ENCODE measurements at places on chromosomes 4 and X.

DNA sequence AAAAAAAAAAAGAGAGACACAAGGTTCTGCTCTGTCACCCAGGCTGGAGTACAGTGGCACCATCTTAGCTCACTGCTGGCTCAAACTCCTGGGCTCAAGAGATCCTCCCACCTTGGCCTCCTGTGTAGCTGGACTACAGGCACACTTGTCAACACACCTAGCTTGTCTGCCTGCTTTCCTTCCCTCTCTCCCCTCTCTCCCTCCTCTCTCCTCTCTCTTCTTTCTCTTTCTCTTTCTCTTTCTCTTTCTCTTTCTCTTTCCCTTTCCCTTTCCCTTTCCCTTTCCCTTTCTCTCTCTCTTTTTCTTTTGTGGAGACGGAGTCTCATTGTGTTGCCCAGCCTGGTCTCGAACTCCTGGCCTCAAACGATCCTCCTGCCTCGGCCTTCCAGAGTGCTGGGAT is 132.1 kb downstream of the DIPK2B start:
- H3K27ac ChIP-seq, result peak overlapping the region; percentile 95
- peaks cover 12% of the 10 kb centered on the region for H3K36me3 ChIP-seq
- H3K4me1 ChIP-seq, result peaks cover 47% of the 10 kb centered on the region
- peak overlapping the region; percentile 9 for H3K4me3 ChIP-seq

DNA sequence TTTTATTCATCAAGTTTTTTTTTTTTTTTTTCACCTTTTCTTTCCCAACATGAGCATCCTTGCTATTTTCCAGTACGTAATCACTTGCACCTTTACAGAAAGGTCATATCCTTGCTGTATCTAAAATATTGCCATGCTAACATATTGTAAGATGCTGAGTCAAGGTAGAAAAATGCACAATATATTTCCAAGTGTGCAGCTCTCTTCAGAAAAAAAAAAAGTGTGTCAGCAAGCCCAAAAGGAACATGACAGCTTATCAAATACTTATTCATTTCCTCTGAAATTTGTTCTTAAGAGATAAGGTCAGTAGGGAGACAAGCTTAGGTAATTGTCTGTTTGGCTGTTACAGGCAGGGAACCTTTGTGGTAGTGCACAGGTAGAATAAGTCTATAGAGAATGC is 27.0 kb downstream of the SH2D1A start:
- no peak for DNase-seq
- H3K4me1 ChIP-seq, result peaks cover 16% of the 10 kb centered on the region
- no peaks in the 10 kb centered on the region for H3K27me3 ChIP-seq
- peaks cover 53% of the 10 kb centered on the region for H3K36me3 ChIP-seq
- H3K27ac ChIP-seq, result no peak overlapping the region
- no peak overlapping the region for H3K4me3 ChIP-seq

- no peaks in the 10 kb centered on the region for H3K4me1 ChIP-seq
- DNase-seq, result no peak
- H3K27ac ChIP-seq, result no peak overlapping the region
- H3K27me3 ChIP-seq, result no peaks in the 10 kb centered on the region
- no peaks in the 10 kb centered on the region for H3K36me3 ChIP-seq
Observed at GRCh38 chr4:65007841-65008439, 598.7 kb upstream of the TECRL start.

DNA sequence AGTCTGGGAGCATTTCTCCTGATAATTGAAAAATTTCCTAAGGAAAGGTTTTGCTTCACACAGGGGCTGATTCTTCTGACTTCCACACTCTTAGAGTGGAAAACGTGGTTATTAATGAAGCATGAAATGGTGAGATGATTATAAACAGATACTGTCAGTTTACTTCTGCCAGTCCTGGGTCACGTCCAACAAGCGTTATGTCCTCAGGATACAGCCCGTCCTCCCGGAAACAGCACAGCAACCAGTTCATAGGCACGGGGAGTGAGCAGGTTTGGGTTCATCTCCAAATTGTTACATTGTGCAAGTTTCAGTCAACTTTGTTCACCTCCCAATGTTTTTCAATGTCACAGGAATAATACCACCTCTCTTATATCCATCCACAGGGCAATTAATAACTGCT is 98.8 kb downstream of the NPNT start:
- H3K4me1 ChIP-seq, result no peaks in the 10 kb centered on the region
- DNase-seq, result no peak
- no peak overlapping the region for H3K27ac ChIP-seq
- no peak overlapping the region for H3K4me3 ChIP-seq
- H3K27me3 ChIP-seq, result peaks cover 6% of the 10 kb centered on the region
- H3K36me3 ChIP-seq, result no peaks in the 10 kb centered on the region

DNA sequence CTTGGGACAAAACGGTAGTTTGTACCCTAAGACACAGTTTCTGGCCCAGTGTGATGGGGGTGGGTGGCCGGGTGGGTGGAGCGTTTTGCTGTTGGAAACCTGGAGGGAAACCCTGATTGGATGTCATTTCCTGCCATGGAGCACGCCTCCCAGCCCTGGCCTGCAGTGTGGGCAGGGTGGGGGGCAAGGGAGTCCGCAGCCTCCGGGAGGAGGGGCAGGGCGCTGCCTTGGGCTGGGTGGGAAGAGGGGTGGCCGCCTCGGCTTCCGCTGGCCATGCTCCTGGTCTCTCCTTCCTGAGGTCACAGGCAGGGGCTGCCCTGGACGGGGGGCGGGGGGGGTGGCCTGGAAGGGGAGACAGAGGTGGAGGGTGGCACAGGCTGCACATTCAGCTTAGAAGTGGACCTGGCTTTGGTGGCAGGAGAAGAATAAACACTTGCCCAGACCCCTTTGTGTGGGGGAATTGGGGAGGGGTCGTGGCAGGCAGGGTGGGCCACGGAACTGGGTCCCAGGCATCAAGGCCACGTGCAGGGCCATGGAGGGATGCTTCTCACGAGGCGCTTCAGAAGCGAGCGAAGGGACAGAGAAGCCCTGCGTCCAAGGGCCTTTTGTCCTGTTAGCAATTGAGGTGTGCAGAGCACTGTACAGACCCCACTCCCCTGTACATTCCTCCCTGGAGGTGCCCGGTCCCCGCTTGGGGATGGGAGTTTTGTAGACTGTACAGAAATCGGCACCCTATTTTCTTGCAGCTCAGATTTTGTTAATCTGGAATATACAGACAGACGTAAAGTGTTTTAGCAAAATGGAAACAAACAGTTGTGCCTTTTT is 6.2 kb downstream of the NAT8L start:
- no peak overlapping the region for H3K27ac ChIP-seq
- H3K4me1 ChIP-seq, result peaks cover 4% of the 10 kb centered on the region
- DNase-seq, result no peak
- no peaks in the 10 kb centered on the region for H3K36me3 ChIP-seq
- no peak overlapping the region for H3K4me3 ChIP-seq
- H3K27me3 ChIP-seq, result peaks cover 1% of the 10 kb centered on the region

- H3K27me3 ChIP-seq, result no peaks in the 10 kb centered on the region
- no peak overlapping the region for H3K4me3 ChIP-seq
- no peak for DNase-seq
- H3K36me3 ChIP-seq, result no peaks in the 10 kb centered on the region
- H3K27ac ChIP-seq, result no peak overlapping the region
Observed at GRCh38 chrX:88325634-88326033, 421.4 kb upstream of the CPXCR1 start.

DNA sequence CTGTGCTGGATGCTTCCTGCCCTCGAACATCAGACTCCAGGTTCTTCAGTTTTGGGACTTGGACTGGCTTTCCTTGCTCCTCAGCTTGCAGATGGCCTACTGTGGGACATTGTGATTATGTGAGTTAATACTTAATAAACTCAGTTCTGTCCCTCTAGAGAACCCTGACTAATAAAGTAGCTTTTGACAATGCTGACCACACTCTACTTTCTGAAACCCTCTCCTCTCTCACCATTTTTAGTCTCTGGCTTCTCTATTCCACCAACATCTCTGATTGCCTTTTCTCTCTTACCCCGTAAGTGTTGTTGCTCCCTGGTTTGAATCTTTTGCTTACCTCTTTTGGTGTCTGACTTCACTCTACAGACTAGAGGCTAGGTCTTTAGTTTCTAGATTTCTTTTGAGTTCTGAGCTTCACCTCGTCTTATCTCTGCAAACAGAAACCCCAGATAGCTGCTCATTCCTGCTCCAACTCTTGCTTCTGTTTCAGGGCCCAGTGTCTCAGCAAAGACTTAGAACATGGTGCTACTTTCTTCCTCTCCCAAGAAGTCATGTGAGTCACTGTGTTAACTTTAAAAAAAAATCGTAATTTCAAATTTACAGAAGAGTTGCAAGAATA is 11.4 kb downstream of the TMSB4X start:
- H3K4me1 ChIP-seq, result peaks cover 64% of the 10 kb centered on the region
- no peaks in the 10 kb centered on the region for H3K36me3 ChIP-seq
- peak overlapping the region; percentile 99 for H3K27ac ChIP-seq

- no peak overlapping the region for H3K4me3 ChIP-seq
- no peaks in the 10 kb centered on the region for H3K4me1 ChIP-seq
- H3K27ac ChIP-seq, result no peak overlapping the region
- no peak for DNase-seq
- H3K36me3 ChIP-seq, result no peaks in the 10 kb centered on the region
- H3K27me3 ChIP-seq, result peaks cover 6% of the 10 kb centered on the region
Observed at GRCh38 chr4:146132445-146132844, 43.1 kb upstream of the LSM6 start.

DNA sequence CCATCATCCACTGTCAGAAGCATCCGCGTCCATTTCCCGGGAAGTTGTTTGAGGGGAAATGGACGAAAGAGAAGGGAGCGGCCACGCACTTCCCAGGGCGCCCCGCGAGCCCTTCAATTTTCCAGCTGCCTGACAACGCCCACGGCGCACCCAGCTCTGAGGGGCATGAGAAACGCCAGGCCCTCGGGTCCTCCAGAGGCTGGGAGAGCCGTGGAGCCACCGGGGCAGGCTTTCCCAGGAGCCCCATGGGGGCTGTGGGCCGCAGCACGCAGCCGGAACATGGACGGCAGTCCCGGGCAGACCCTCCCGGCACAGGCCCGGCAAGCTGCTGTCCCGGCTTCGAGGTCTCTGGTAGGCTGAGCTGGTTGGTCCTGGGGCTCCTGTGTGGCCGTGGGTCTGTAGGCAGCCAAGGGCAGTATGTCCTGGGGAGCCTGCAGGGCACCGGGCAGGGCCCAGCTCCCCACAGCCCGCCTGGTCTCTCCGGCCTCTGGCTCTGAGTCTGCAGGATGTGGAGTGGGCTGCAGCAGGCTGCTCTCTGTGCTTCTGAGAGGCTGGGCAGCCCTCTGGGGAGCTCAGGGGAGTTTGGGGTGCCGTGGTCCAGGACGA is 115.2 kb downstream of the FAM53A start:
- no peaks in the 10 kb centered on the region for H3K36me3 ChIP-seq
- no peak overlapping the region for H3K4me3 ChIP-seq
- no peak for DNase-seq
- H3K27ac ChIP-seq, result no peak overlapping the region

DNA sequence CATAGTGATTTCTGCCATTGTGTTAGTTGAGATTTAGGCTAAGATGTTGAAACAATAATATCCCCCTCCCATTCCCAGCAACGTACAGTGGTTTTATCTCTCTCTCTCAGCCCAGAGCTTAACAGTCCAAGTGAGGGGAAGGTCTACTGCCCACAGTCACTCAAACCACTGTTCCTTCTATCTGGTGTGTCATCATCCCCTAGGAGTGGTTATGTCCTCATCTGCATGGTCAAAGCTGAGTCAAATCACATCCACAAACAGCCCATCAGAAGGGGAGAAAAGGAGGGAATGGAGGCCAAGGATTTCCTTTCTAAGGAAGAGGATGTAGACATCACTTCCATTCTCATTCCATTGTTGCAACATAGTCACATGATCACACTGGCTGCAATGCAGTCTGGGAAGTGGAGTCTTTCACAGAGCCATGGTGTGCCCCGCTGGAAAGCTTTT is 42.8 kb upstream of the CHRNA9 start:
- DNase-seq, result no peak
- H3K27ac ChIP-seq, result peak overlapping the region; percentile 54
- no peaks in the 10 kb centered on the region for H3K27me3 ChIP-seq
- H3K4me1 ChIP-seq, result peaks cover 65% of the 10 kb centered on the region
- no peaks in the 10 kb centered on the region for H3K36me3 ChIP-seq

GRCh38 chr4:112002248-112002661 is 143.0 kb upstream of the FAM241A start:
- no peaks in the 10 kb centered on the region for H3K36me3 ChIP-seq
- H3K27ac ChIP-seq, result no peak overlapping the region
- DNase-seq, result no peak
- H3K4me1 ChIP-seq, result no peaks in the 10 kb centered on the region
- peaks cover 4% of the 10 kb centered on the region for H3K27me3 ChIP-seq
- H3K4me3 ChIP-seq, result no peak overlapping the region

GRCh38 chr4:11069083-11069482 is 359.6 kb downstream of the HS3ST1 start:
- H3K4me3 ChIP-seq, result no peak overlapping the region
- H3K4me1 ChIP-seq, result no peaks in the 10 kb centered on the region
- DNase-seq, result no peak

GRCh38 chr4:36446275-36446674 is 164.9 kb downstream of the DTHD1 start:
- H3K4me3 ChIP-seq, result no peak overlapping the region
- H3K27me3 ChIP-seq, result peaks cover 16% of the 10 kb centered on the region
- no peak for DNase-seq
- no peaks in the 10 kb centered on the region for H3K4me1 ChIP-seq
- no peaks in the 10 kb centered on the region for H3K36me3 ChIP-seq

GRCh38 chr4:121541696-121542095 is 155.1 kb downstream of the ANXA5 start:
- H3K27me3 ChIP-seq, result peaks cover 5% of the 10 kb centered on the region
- H3K4me1 ChIP-seq, result no peaks in the 10 kb centered on the region
- no peaks in the 10 kb centered on the region for H3K36me3 ChIP-seq
- no peak overlapping the region for H3K4me3 ChIP-seq
- DNase-seq, result no peak

DNA sequence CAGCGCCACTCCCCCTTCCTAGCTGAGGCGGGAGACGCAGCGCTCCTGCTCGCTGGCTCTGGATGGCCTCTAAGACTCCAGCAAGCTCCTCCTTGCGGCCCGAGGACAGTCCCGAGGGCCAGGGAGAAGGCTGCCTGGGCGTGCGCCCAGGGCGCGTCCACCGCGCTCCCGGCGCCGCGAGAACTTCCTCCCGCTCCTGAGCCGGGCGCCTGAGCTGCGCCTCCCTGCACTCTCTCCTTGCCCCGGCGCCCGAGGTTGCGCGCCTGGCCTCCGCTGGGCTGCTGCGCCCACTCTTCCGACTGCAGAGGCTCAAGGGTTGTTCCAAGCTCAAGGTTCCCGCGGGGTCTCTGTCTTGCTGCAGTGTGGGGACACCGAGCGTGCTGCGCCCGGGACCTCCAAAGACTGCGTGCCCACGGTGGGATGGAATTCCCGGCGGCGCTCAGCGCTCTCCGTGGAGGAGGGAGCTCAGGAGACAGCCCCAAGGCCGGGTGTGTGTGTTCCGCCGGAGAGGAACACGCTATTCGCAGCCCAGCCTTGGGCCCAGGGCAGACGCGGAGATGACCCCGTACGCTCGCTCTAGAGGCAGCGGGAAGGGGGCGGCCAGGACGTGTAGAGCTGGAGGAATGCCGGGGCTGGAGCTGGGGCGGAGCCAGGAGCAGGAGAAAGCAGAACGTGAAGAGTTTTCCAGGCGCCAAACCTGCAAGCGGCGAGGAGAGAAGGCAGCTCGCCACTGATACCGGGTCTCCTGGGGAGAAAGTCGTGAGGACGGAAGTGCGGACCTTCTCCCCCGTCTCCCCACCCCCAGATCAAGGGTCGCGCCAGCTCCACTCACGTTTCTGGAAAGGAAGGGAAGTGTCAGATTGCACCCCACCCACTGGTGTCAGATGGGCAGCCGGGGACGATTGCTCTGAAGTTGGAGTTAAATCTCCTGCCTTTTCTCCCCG is at the start of gene ARHGAP6:
Gene ARHGAP6, minus strand, starts transcription at position 753 of the 944 bp plus-strand sequence. CDS start 1,092 bp downstream, outside the sequence.
- H3K4me3 ChIP-seq, result peak within 1 kb of the TSS; percentile 43
- peaks cover 16% of the 10 kb centered on the region for H3K4me1 ChIP-seq
- H3K27ac ChIP-seq, result no peak within 1 kb of the TSS
- H3K36me3 ChIP-seq, result no peaks in the 10 kb centered on the region
- no peak for DNase-seq
